Cortex of kidney (tissue), 1 donor: ENCODE measurements at places on chromosomes 4 and X.

DNA sequence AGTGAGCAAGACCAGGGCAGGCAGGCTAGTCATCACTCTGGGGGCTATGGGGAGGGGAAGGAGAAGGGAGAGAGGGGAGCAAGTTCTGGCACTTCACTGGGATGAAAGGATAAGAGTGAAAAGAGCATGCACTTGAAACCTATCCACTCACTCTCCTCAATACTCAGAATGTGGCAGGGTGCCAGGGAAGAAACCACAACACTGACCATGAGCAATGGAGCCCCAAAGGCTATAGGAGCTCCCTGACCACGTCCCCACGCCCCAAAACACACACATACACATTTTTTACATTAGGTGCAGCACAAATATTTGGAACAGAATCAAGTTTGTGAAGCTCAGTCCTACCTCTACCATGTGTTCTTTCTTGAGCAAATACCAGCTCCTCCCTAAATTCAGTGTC, 132.2 kb downstream of the IDS start:
- no peak for DNase-seq

DNA sequence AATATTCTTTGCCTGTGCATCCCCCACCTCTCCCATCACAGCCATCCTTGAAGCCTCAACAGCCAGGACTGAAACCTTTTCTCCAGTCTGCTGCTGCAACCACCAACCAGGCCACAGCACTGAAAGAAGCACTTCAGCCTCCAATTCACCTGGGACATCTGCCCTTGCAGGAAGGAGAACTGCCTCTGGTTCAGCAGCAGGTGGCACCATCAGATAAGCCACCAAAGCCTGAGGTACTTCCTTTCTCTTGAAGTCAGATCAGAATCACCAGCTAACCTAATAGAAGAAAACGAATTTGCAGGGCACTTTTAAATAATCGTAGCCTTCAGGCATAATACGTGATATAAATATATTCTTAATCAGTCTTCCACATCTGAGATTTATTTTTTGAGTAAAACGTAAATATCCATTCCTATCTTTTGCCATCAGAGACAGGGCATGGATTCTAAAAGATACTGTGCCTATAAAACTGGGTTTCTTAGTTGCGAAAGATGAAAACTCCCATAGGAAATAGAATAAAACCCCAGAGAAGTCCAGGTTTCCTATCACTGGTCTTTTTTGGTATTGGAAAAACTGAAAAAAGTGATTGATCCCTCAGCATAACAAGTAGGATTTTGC, 9.5 kb downstream of the AMBN start:
- DNase-seq, result no peak

GRCh38 chr4:55854129-55854528, 681 bp downstream of the EXOC1 start:
- DNase-seq, result no peak

DNA sequence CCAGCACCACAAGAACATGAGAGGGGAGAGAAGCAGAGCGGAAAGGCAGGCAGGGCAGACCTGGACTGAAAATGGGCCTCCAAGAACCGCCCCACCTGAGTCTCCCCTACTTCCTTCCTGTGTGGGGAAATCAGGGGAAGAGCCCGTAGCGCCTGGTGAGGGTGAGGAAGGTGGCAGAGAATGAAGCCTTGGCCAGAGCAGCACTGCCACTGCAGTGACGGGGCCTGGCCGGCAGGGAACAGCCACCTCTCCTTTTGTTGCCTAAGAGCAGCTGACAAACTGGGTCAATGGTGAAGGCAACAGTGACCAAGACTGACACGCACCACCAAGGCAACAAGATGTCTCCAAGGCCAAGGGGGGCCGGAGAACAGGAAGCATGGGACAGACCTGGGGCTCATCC, 58.4 kb upstream of the CBR4 start:
- DNase-seq, result no peak

DNA sequence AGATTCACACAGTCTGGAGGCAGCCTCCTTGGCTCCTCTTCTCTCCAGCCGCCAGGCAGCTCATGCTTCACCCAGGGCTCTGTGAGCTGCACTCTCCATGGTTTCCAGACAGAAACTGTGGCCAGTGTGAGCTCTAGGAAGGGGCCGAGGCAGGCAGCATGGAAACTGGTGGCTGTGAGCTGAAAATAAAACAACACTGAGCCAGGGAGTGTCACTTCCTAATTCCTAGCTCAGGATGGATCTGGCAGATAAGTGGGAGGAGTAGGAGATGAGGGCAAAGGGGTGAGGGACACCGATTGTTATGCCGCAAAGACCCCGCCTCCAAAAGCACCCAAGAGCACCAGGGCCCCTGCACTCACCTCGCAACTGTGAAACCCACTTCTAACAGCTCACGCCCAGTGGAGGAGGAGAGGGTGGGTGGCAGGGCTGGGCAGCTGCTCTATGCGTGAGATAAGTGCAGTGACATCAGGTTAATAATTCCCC, 69.8 kb downstream of the FHDC1 start:
- DNase-seq, result no peak

DNA sequence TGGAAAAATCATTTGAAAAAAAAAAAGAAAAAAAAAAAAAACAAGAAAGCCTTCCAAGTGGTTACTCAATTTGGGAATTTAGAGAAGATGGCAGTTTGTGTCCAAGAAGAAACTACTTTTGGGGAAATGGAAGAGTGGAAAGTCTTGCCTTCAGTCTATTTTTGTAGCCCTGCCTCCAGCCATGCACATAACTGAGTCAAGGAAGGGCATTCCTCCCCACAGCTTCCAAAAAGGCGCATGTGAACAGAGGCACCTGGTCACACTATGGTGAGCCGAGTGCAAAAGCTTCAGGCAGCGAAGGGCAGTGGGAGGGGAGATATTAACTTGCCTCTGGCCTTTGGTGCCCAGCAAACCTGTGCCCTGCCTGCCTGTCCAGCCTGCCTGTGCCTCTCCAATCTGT, 163.7 kb downstream of the SMIM20 start:
- no peak for DNase-seq

- DNase-seq, result no peak
Observed at GRCh38 chr4:79492148-79492547, 84.1 kb upstream of the GK2 start.

- no peak for DNase-seq
Observed at GRCh38 chr4:81217779-81218178, 2.8 kb upstream of the PRKG2 start.

DNA sequence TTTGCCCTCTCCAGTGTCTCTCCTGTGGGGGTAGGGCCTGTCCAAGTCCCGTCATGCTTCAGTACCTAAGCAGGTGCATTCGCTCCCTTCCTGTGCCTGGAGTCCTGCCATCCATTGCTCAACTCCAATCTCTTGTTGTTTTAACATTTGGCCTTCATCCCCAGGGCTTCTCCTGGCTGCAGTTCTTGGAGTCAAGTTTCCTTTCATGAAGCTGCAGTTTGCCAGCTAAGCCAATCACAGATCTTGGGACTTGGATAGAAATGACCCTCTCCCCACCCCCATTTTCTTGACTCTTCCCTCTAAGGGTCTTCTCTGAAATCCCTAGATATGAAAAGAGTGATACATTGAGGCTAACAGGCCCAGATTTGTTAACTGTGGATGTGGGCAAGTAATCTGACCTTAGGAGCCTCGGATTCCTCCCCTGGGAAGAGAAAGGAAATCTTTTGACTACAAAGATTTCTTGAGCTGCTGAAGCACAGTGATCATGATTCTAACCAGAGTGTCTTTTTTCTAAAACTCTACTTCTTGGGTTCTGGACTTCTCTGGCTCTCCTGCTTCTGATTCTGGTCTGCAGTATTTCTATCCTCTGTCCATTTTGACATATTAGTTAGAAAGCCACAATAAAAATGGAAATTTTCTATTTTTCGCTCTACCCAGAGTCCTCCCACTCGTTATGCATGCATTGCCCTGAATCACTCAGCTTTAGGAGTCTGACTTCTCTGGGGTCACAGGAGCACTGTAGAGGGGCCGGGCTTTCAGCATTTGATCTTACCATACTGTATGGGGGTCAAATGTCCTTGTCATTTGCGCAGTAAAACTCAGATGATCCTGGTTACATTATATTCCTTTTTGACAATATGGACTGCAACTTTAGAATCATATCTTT, 61.0 kb downstream of the CHRNA9 start:
- DNase-seq, result no peak

- no peak for DNase-seq
Observed at GRCh38 chrX:128619490-128619889, 567.3 kb upstream of the ACTRT1 start.

DNA sequence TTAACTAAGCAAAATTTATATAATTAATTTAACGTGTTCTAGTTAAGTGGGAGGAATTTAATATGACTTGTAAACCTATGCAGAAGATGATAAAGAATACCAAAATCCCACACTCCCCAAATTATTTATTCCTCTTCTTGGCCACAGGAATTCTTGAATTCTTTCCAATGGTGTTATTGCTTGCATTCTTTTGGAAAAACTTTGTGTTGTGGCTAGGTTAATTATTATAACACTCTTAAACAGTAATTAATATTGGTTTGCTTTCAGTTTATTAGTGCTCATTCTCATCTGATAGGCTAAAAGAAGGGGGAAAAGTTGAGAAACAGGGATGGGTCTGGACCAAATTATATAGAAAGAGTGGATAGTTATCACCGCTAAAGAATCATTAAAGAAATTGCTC, 141.5 kb upstream of the PABPC4L start:
- DNase-seq, result no peak

DNA sequence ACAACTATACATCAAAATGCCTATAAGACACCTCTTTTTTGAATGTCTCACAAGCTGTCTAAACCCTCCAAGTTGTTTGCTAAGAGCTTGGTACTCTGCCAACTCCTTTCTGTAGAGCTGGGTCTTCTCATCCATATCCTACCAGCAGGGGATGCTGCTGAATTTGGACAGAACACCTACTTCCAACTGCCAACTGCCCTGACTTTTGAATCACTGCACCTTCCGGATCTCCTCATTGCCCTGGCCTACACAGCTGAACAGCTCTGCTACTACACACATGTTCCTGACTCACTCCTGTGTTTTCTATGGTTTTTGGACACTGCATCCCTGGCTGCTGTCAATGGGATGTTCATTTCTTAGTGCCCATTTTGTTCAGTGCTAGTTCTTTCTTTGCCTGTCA, 18.7 kb downstream of the FAM184B start:
- no peak for DNase-seq

DNA sequence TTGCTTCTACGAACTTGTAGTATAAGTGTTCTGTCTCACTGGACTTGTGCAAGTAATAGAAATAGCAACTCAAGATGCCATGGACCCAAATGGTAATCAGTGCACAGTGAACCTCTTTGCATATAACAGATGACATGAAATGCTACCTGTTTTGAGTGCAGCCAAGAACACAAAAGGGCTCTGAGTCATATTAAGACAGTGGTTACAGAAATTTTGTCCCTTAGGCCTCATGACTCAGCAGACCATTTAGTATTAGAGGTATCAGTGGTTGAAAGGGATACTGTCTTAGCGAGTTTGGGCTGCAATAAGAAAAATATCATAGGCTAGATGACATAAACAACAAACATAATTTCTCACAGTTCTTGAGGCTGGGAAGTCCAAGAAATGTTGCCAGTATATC, 502.9 kb upstream of the PCDH10 start:
- no peak for DNase-seq

DNA sequence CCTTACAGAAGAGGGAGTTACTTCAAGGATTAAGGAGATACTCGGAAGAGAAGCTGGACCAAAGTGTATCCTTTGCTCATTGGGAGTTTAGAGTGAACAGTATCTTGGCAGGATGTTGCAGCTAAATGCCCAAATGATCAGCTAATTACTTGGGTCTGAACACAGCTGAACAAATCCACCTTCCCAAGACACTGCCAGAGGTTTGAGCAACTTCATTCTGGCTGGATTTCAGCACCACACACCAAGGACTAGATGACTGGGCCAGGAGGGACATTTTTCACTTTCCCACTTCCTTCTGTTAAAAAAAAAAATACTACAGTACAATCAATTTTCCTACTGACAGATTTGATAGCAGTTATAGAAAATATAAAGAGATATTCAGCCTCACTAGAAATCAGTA, 324.6 kb downstream of the MID1IP1 start:
- no peak for DNase-seq

DNA sequence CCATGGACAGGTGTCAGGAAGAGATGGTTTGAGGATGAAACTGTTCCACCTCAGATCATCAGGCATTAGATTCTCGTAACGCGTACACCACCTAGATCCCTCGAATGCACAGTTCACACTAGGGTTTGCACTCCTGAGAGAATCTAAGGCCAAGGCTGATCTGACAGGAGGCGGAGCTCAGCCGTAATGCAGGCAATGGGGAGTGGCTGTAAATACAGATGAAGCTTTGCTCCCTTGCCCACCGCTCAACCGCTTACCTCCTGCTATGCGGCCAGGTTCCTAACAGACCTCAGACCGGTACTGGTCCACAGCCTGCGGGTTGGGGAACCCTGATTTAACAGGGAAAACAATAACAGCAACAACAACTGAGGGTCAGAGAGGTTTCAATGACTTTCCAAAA, 2.0 kb upstream of the TEC start:
- DNase-seq, result no peak

- DNase-seq, result no peak
Observed at GRCh38 chr4:171793723-171794122, 19.5 kb upstream of the GALNTL6 start.

GRCh38 chr4:105569057-105569865, 16.8 kb downstream of the ARHGEF38 start:
- DNase-seq, result no peak

DNA sequence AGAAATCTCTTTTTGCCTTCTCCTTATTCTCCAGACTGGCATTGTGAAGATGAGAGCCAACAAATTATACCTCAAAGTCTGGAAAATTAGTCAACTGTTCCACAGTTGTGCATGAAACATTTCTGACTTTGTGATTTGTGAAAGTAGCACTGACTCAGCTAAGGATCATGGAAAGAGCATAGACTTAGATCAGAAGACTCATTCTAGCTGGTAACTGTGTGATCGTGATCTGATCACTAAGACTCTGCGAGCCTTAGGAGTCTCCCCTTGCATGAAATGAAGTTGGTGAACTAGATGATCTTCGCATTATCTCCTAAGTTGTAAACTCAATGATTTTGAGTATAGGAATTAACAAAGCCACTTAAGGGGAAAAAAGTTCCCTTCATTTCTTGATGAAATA, 668.1 kb downstream of the RPA4 start:
- DNase-seq, result no peak

DNA sequence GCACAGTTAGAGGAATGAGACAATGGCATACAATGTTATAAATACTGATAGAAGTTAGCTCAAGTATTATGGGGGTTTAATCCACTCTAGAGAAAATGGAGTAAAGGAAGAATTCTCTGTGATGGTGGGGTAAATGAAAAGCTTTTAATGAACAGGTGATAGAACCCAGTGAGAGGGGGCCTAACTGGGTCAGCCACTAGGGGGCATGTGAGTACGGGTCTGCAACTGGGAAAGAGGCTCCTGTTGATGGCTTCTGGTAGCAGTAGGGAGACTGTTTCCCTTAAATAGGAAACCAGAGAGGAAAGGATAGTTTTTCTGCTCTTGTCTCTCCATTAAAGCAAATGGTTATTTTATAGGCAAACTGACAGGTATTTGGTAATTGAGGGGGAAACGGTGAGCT, 132.8 kb upstream of the GPR101 start:
- DNase-seq, result no peak
